AG09309 (cell line): ENCODE measurements at places on chromosomes 5 and 9.

GRCh38 chr5:159851053-159851452, 65.2 kb upstream of the ADRA1B start:
- no peak for DNase-seq

DNA sequence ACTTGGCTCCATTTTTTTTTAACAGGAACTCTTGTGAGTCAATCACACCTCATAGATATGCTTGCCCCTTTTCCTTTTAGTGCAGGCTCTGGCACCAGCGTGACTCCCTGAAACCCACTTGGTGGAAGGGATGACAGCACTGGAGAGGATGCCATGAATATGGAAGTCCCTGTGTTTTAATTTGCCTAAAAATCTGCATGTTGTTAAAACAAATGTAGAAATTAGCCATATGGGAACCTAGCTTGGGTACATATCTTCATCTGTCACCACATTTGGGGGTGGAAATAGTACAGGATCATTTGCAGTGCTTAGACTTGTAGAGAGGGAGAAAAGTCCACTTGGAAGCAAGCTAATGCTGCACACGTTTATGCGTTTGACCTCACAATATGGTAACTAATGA, 179.0 kb downstream of the EBF1 start:
- no peak for DNase-seq

DNA sequence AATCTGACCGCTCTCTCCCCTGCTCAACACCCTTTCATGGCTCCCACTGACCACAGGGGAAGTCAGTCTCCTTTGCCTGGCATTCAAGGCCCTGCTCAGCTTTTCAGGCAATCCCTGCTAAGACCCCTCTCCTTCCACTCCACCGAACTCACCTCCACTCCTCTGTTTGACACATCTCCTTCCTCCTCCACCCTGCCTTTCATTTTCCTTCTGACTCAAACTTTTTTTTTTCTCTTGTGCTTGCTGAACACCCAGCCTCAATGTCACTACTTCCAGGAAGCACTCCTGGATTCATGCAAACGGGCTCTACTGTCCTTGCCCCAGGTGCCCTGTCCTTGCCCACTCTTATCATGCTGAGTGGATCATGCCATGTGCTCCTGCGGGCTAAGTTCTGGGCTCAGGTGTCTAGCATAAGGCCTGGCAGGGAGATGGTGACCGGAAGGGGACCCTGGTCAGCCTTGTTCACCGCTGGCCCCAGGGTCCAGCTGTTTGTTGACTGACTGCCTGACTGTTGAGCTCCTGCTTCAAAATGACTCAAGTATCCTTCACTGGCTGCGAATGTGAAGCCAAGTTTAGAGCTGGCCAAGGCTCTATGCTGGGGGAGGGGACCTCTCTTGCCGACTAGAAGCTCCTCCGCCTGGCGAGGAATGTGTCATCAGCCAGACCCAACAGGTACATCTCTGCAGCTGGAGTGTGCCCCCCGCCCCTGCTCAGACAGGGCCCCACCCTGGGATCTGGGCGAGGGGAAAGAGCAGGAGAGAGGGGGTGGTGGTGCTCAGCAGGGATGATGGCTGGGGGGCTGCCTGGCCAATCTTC, 6.2 kb downstream of the NR5A1 start:
- no peak for DNase-seq

- DNase-seq: no peak
These were observed 66.0 kb downstream of the FRMD3 start for GRCh38 chr9:83472221-83472665.
